Stimulated activated CD4-positive, alpha-beta T cell treated with anti-CD3 and anti-CD28 coated beads, Interleukin-1b, Interleukin-23, amount 100 ng/mL, for 1 hour (primary cell): ENCODE measurements at places on chromosomes 6 and 20.

DNA sequence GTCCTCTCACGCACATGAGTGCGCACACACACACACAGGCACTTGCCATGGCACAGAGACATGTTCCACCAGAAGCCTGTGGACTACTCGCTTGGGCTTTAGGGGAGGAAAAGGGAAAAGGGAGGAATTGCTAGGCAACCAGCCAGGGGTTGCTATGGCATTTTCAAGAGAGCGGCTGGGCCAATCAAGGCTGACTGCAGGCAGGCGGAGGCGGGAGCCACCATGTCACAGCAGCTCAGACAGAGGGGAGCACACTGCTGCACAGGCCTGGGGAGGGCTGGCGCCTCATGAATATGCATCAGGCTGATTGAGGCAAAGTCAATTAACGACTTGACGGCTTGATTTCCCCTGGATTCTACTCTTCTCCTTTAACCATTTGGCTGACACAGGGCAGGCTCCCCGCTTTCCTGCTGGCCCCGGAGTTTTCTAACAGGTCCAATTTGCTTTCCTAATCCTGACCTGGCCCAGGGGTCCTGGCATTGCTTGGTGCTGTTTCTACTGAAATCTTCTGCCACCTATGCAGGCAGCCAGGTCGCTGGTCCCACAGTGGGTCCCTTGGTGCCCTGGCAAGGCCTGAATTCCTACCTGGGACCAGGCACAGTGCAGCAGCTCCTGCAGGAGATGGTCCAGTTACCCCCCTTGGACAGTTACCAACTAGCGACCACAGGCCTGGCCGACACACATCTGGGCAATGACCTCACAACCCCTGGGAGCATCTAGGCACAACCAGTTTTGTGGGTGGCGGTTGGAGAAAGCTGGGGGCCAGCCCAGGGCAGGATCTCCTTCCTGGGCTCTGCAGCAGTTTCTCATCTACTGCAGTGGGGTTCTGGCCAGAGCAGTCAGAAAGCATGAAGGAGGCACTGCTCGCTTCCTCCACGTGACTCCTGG is 52.1 kb downstream of the YTHDF1 start:
- no peak for DNase-seq

GRCh38 chr20:39825950-39826349 is 863.1 kb downstream of the MAFB start:
- DNase-seq, result no peak

DNA sequence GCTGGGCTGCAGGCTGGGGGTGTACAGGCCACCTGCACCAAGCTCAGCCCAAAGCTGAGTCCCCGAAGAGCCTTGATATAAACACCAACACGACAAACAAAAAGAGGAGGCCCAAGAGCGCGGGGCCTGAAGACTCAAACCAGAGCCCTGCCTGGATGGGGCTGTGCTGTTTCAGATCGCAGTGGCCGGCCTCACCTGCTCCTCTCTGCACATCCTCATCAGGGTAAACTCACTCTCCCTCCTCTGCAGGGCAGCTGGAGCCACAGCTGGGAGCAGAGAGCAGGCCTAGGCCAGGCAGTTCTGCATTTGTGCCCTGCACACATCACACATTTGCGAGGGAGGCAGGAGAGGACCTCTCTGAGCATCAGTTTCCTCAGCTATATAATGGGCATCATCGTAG is 3.7 kb upstream of the RBM38 start:
- no peak for DNase-seq

DNA sequence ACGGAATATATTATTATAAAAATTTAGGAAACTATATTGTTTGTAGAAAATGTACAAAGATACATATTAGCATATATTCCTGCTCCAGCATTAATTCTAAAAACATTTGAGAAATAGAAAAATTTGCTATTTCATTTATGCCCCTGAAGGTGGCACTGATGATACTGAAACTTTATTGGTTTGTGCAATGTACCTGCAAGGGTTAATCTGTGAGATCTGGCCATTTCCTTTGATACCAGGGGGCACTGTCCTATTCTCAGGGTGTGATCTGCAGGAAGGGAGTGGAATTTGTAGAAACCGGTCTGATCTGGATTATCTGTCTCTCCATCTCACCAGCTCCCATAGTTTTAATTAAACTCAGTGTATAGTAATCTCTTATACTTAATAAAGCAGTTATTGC is 625.1 kb upstream of the IMPG1 start:
- no peak for DNase-seq

GRCh38 chr6:20341096-20341495 is 60.6 kb upstream of the E2F3 start:
- DNase-seq, result no peak

DNA sequence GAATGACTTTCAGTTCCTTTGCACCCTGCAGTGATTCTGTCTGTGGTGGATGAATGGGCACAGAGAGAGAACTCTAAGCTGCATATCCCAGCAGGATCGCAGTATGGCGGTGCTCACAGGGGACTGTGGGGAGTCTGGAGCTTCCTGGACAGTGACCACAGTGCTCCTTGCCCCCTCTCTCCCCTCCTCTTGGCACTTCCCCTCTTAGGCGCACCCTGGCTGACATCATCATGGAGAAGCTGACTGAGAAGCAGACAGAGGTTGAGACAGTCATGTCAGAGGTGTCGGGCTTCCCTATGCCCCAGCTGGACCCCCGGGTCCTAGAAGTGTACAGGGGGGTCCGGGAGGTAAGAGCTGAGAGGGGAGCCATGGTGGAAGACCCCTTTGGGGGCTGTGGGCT is 8.6 kb downstream of the BYSL start:
- DNase-seq, result no peak

GRCh38 chr6:112927641-112928320 is 580.7 kb downstream of the RFPL4B start:
- DNase-seq, result no peak

- DNase-seq, result no peak
Observed at GRCh38 chr20:47551222-47551621, 49.5 kb downstream of the NCOA3 start.

DNA sequence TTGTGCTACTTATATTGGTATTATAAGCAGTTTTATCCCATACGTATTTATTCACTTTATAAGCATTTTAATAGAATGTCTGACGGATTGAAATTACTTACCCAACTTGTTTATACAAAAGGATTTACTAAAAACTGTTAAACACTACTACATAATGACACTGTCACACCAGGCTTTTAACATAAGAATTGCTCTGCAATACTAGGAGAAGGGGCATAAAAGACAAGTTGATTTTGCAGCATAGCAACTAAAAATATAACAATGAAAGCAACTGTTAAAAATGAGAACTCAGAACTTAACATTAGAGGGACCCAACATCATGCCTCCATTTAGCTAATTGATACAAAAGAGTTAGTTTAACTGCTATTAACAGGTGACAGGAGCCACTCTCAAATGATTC is 995.3 kb downstream of the PHF3 start:
- DNase-seq, result no peak

- DNase-seq, result no peak
Observed at GRCh38 chr6:130420911-130421310, 55.1 kb downstream of the TMEM200A start.

- no peak for DNase-seq
Observed at GRCh38 chr6:45420909-45421708, 43.4 kb upstream of the SUPT3H start.

DNA sequence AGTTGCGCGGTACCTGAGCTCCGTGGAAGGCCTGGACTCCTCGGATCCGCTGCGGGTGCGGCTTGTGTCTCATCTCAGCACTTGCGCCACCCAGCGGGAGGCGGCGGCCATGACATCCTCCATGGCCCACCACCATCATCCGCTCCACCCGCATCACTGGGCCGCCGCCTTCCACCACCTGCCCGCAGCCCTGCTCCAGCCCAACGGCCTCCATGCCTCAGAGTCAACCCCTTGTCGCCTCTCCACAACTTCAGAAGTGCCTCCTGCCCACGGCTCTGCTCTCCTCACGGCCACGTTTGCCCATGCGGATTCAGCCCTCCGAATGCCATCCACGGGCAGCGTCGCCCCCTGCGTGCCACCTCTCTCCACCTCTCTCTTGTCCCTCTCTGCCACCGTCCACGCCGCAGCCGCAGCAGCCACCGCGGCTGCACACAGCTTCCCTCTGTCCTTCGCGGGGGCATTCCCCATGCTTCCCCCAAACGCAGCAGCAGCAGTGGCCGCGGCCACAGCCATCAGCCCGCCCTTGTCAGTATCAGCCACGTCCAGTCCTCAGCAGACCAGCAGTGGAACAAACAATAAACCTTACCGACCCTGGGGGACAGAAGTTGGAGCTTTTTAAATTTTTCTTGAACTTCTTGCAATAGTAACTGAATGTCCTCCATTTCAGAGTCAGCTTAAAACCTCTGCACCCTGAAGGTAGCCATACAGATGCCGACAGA is 9.9 kb downstream of the HEY2 start:
- no peak for DNase-seq

DNA sequence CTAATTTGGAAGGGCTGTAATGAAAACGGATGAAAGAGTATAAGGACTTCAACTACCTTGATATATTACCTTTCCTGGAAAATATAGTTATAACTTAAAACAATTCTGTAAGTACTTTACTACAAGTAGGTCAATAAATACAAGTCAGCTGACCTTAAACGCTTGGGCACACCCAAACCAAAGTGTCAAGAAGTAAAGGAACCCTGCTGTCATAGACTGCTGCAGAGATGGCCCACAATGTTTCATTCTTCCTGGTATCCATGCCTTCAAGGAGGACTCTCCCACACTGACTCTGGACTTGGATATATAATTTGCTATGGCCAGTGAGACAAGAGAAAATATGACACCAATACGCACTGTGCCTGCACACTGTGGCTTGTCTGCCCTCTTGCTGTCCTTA is 132.0 kb downstream of the LAMP5 start:
- DNase-seq, result no peak

GRCh38 chr6:161575523-161576254 is 301.8 kb upstream of the AGPAT4 start:
- no peak for DNase-seq

- no peak for DNase-seq
Observed at GRCh38 chr6:43669050-43669921, 18.3 kb downstream of the MRPS18A start.

- no peak for DNase-seq
Observed at GRCh38 chr20:61387204-61387953, 135.3 kb downstream of the CDH4 start.

DNA sequence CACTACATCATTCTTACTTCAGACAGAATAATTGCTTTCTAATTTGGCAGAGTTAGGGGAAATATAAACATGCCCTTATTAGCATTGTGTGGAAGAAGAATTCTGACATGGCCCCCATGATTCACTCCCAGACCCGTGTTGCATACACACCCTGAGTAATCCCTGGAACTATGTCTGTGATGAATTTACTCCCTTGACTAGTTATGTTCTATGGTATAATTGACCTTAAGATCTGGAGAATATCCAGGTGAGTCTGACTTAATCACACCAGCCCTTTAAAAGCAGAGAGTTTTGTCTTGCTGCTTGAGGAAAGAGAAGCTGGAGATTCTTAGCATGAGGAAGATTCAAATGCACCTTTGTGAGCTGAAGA is 262.9 kb downstream of the SOX4 start:
- no peak for DNase-seq

DNA sequence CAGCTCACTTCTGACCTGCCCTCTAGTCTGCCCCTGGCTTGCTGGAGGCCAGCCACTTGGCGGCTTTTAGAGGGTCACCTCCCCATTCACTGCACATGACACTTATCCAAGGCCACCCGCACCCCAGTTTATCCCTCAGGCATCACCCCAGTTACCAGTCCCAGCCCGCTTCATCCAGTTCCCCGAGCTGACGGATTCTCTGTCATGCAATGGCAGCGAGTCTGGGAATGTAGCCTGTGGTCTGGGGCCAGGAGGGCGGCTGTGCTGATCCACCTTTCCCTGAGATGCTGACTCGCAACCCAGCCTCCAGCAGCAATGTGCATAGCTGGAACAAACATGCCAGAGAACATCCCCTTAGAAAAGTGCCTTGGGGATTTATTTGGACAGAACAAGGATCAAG is 25.8 kb downstream of the SYNDIG1 start:
- DNase-seq, result no peak

DNA sequence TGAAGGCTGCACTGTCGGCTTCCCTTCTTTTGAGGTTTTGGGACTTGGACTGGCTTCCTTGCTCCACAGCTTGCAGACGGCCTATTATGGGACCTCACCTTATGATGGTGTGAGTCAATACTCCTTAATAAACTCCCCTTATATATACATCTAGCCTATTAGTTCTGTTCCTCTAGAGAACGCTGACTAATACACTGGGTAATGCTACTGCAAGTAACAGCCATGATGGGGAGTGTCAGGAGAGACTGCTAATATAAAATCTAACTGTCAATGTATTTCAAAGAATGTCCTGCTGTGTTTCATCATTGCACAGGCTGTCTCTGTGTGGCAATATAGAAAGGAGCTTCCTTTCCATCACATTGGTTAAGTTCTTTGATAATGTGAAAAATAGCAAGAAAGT is 57.7 kb upstream of the UST start:
- DNase-seq, result no peak

- DNase-seq, result no peak
Observed at GRCh38 chr6:155270561-155271091, 6.8 kb downstream of the CLDN20 start.

DNA sequence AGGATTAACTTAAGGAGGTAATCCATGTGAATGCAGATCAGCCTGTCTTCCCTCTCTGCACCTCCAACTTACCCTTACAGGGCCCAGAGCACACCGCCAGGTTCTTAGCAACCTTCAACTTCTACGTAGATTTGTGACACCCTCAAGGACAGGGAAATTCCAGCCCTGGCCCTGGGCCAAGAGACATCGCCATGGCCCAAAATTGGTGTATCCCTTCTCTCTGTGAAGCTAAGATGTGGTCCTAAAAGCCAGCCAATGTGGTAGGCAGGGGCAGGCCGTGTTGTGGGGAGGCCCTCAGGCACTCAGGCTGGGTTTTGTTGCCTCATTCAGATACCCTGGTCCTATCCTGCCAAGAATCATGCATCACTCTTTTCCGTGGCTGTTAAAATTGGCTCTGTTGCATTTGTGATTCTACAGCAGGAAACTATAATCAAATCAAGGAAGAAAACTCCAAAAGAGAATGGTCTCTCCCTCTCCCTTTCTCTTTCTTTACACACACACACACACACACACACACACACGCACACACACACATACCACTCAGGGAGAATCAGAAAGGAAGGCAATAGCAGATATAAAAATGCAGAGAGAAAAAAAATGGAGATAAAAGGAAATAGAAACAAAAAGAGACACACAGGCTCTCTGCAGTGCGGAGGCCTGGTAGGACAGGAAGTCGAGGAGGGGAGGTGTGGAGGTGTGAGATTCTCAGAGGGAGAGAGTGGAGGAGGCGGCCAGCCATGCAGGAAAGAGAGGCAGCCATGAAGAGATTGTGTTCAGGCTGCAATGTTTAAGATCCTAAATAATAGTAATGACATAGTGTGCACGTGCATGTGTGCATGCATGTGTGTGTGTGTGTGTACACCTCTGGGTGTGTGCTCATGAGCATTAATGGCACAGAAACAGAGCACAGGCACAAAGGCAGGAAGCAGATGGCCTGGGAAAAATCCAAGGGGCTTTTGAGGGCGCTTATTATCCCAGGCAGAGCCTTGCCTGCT is 201.8 kb upstream of the LRFN2 start:
- DNase-seq, result no peak
